Activated B cell treated with CpG ODN at 0.5 μM for 24 hours (primary cell): ENCODE measurements at places on chromosomes 2 and 18. TPM values are rescaled to one million over a fixed set of nuclear protein-coding genes. Genes with fewer than 3 reads are reported as not detected.

CIB4 gene
- total RNA-seq, result not detected in 2 replicates

- no peak for DNase-seq
These were observed 48.0 kb downstream of the ARHGAP28 start for GRCh38 chr18:6777509-6777908.

NMUR1 gene
- not detected in 2 replicates for total RNA-seq

GRCh38 chr2:120929829-120930228 is 194.2 kb downstream of the GLI2 start:
- no peak for DNase-seq

UPP2 gene
- total RNA-seq, result not detected in 2 replicates

GRCh38 chr2:143397884-143398614 is 268.8 kb downstream of the ARHGAP15 start:
- no peak for DNase-seq

GRCh38 chr2:42562474-42563144 is 5.8 kb upstream of the MTA3 start:
- no peak for DNase-seq

- no peak for DNase-seq
These were observed 31.1 kb upstream of the ACTR3 start for GRCh38 chr2:113858764-113859163.

GRCh38 chr18:50320719-50321118 is 33.2 kb upstream of the CXXC1 start:
- DNase-seq, result no peak

NLRC4 gene
- 0.91 and 0.98 TPM in 2 replicates for total RNA-seq

HOXD13 gene
- not detected in 2 replicates for total RNA-seq
